NCI-H524 (cell line): ENCODE measurements at places on chromosomes 6 and 20.

GRCh38 chr6:157209865-157210530 lies 113.3 kb downstream of the TMEM242 start:
- DNase-seq: no peak

- DNase-seq: no peak
These were observed 1315.5 kb upstream of the GJE1 start for GRCh38 chr6:140817176-140817575.

DNA sequence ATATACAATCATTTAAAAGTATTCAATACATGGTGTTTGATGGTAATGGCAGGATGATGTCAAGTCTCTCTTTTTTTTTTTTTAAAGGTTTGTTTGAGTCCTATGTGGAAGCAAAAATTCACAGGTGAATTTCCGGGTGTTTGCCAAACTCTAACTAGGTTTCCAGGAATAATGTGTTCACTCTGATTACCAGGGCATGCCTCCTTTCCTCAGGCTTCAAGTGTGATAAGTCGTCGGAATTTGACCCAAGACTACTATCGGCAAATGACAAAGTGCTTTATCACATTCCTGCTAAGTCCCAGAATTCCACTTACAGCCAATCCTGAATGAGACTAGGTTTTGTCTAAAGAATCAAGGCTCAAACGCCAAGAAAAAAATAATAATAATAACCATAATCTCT lies 7.3 kb downstream of the OARD1 start:
- DNase-seq: no peak

DNA sequence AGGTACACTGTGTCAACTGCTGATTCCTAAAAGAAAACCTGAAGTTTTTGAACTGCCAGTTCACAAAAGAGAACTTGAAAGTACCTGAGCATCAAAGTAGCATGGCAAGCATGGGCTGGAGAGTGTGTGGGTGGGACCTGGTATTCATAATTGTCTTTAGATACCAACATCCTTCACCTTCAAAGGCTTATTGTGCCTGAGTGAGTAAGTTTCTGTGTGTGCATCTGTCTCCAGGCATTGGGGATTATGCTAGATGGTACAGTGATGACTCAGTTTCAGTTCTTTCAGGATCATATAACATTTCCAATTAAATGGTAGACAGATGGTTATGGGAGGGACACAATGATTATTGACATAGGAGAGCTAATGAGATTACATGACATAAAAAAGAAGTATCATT lies 238.5 kb downstream of the ZFAND3 start:
- peak; percentile 95 for DNase-seq

GRCh38 chr6:123064038-123064437 lies 68.0 kb downstream of the CLVS2 start:
- no peak for DNase-seq
